Mesothelial cell of epicardium (in vitro differentiated cells): ENCODE measurements at places on chromosomes 16 and 17. TPM values are rescaled to one million over a fixed set of nuclear protein-coding genes. Genes with fewer than 3 reads are reported as not detected.

Gene GAS2L2
- 0.09 to 0.20 TPM (median 0.11 TPM) in 3 replicates for total RNA-seq

Gene TXNL4B
- total RNA-seq, result 16.1 to 17.6 TPM (median 16.7 TPM) in 3 replicates

Gene RHBDL3
- total RNA-seq, result 1.1 to 1.2 TPM (median 1.2 TPM) in 3 replicates

Gene KRTAP9-3
- total RNA-seq, result not detected in 3 replicates

Gene TMEM98
- total RNA-seq, result 205 to 216 TPM (median 206 TPM) in 3 replicates

Gene CDH15
- 0.18 to 0.24 TPM (median 0.20 TPM) in 3 replicates for total RNA-seq

DNA sequence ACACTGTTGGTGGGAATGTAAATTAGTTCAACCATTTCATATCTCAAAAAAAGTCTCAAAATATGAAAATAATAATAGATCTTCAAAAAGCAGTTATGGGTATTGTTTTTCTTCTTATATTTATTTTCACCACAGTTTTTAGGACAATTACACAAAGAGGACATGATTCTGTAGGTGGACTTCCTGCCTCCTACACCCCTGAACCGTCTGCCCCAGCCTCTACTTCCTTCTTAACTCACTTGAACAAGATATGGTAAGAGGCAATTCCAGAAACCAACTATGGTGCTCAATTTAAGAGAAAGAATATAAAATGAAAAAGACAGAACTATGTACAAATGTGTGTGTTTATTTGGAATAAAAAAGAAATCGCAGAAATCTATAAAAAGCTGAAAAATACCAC is 74.1 kb upstream of the MON1B start:
- peaks cover 14% of the 10 kb centered on the region for H3K4me1 ChIP-seq
- peaks cover 13% of the 10 kb centered on the region for H3K27me3 ChIP-seq
- no peaks in the 10 kb centered on the region for H3K36me3 ChIP-seq
- no peak overlapping the region for H3K27ac ChIP-seq
- DNase-seq, result no peak
- no peak overlapping the region for H3K4me3 ChIP-seq

DNA sequence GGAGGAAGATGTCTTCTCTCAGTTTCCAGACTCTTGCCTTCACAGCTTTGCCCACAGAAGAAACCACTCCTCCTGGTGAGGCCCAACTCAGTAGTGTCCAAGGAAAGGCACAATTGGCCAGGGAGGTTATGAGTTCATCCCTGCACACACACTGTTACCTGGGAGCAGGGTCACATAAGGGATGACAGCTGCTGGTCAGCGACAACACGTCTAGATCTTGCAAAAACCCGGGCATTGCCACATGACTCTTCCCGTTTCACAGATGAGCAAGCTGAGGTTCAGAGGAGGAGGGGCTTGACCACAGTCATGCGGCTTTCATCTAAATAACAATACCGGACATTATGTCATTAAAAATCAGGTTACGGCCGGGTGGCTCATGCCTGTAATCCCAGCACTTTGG is 186.0 kb downstream of the COPRS start:
- peaks cover 4% of the 10 kb centered on the region for H3K4me1 ChIP-seq
- H3K36me3 ChIP-seq, result no peaks in the 10 kb centered on the region
- H3K27ac ChIP-seq, result no peak overlapping the region
- H3K4me3 ChIP-seq, result no peak overlapping the region
- no peak for DNase-seq
- H3K27me3 ChIP-seq, result peaks cover 19% of the 10 kb centered on the region

- H3K27me3 ChIP-seq, result no peaks in the 10 kb centered on the region
- DNase-seq, result no peak
- peaks cover 7% of the 10 kb centered on the region for H3K4me1 ChIP-seq
- no peak overlapping the region for H3K27ac ChIP-seq
- peaks cover 2% of the 10 kb centered on the region for H3K36me3 ChIP-seq
Measured at GRCh38 chr17:82786427-82786826, 34.6 kb downstream of the TBCD start.

DNA sequence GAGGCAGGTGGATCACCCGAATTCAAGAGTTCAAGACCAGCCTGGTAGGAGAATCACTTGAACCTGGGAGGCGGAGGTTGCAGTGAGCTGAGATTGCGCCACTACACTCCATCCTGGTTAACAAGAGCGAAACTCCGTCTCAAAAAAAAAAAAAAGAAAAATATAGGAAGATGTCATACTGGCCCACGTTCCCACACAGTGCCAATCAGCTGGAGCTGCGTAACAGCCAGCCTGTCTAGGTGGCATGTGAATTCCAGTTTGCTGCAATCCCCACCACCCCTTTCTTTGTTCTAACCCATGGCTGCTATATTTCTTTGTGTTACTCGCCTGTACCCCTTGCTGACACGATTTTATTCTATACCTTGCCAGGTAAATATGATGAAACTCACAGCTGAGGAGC is 7.5 kb downstream of the NFATC2IP start:
- no peaks in the 10 kb centered on the region for H3K4me1 ChIP-seq
- no peak for DNase-seq
- no peaks in the 10 kb centered on the region for H3K27me3 ChIP-seq
- H3K27ac ChIP-seq, result no peak overlapping the region
- no peak overlapping the region for H3K4me3 ChIP-seq
- H3K36me3 ChIP-seq, result peaks cover 29% of the 10 kb centered on the region

GRCh38 chr17:8687737-8688466 is 56.7 kb downstream of the CCDC42 start:
- DNase-seq, result no peak
- no peaks in the 10 kb centered on the region for H3K36me3 ChIP-seq
- no peaks in the 10 kb centered on the region for H3K27me3 ChIP-seq
- H3K4me1 ChIP-seq, result peaks cover 14% of the 10 kb centered on the region

DNA sequence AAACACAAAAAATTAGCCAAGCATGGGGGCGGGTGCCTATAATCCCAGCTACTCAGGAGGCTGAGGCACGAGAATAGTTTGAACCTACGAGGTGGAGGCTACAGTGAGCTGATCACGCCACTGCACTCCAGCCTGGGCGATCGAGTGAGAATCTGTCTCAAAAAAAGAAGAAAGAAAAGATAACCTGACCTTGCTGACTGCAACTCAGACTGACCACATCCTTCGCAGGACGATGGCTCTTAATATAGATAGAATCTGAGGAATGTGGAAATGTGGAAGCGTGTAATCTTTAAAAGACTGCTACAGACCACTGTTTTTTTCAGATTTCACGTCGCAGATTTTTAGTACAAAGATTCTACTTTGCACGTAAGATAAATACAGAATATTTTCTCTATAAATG is 37.8 kb downstream of the KLHDC4 start:
- H3K36me3 ChIP-seq, result peaks cover 47% of the 10 kb centered on the region
- DNase-seq, result no peak
- H3K4me1 ChIP-seq, result peaks cover 11% of the 10 kb centered on the region
- H3K27me3 ChIP-seq, result no peaks in the 10 kb centered on the region
- H3K27ac ChIP-seq, result peak overlapping the region; percentile 47
